Esophagus muscularis mucosa (tissue), 4 donors: ENCODE measurements at places on chromosomes 5 and 9. TPM values are rescaled to one million over a fixed set of nuclear protein-coding genes. Genes with fewer than 3 reads are reported as not detected.

The MLANA gene
- not detected for total RNA-seq

GRCh38 chr9:18488886-18489285 lies 14.9 kb downstream of the ADAMTSL1 start:
- no peak overlapping the region for H3K27ac ChIP-seq
- peaks cover 54% of the 10 kb centered on the region for H3K4me1 ChIP-seq
- DNase-seq = no peak
- no peak overlapping the region for H3K4me3 ChIP-seq
- no peaks in the 10 kb centered on the region for H3K27me3 ChIP-seq

DNA sequence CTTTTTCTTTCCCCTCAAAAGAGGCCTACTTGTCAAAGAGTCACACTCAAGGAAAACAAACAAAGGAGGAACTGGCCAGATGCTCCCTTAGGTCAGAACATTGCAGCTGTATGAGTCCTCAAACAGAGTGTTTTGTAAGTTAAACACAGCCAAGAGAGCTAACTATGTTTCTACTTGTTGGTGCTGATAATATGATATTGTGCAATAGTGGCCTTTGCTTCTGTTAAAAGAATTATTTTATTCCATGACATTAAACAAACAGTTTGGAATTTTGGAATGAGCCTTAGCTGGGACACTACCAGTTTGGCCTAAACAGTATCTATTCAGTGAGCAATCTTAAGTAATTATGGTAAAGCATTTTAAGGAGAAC lies 56.0 kb upstream of the TPD52L3 start:
- H3K27ac ChIP-seq = peak overlapping the region; percentile 75
- H3K4me1 ChIP-seq = peaks cover 30% of the 10 kb centered on the region
- H3K36me3 ChIP-seq = no peaks in the 10 kb centered on the region
- no peak overlapping the region for H3K4me3 ChIP-seq

- DNase-seq = no peak
- H3K4me1 ChIP-seq = no peaks in the 10 kb centered on the region
- H3K27me3 ChIP-seq = no peaks in the 10 kb centered on the region
- no peak overlapping the region for H3K4me3 ChIP-seq
- no peaks in the 10 kb centered on the region for H3K36me3 ChIP-seq
- no peak overlapping the region for H3K27ac ChIP-seq
Observed at GRCh38 chr9:86978922-86979474, 31.7 kb upstream of the GAS1 start.

DNA sequence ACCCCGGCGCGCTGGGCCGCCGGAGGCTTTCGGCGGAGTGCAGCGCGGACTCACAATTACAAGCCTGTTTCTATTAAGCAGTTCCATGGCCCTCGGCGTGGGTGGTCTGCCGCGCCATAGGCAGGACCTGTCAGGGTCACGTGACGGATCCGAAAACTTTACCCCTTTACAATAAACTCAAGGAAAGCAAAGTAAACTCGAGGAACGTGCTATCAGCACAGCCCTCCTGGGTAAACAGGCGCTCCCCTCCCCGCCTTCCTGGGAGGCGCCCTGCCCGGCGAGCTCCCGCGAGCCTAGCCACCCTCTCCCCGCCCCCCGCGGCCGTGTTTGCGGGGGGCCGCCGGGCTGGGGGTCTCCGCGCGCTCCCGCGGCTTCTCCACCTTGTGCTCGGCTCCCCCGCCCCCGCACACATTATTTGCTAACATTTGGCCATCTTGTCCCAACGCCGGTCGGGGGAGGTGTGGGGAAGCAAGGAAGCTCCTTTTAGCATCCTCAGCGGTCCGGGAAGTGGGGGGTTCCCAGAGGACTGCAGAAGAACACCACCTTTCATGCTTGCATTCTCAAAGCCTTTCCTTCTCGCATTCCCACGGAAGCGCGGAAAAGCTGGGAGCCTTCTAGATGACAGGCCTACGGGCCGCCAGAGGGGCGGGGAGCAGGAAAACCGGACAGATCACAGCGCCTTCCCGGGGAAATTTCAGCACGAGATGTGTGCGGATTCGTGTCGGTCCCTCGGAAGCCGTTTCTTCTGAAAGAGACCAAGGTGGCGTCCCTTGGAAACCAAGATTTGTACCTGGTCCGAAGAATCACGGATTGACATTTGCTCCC lies at the start of gene PTCH1:
Gene PTCH1 (minus strand): TSS at position 238 of the 825 bp plus-strand sequence.
- no peak for DNase-seq
- H3K27me3 ChIP-seq = peaks cover 6% of the 10 kb centered on the region
- no peaks in the 10 kb centered on the region for H3K36me3 ChIP-seq
- peak within 1 kb of the TSS; percentile 61 for H3K4me3 ChIP-seq
- H3K4me1 ChIP-seq = peaks cover 33% of the 10 kb centered on the region
- H3K27ac ChIP-seq = peak within 1 kb of the TSS; percentile 41

GRCh38 chr9:78863531-78863930 lies 566.6 kb downstream of the PSAT1 start:
- no peak for DNase-seq
- H3K27ac ChIP-seq = no peak overlapping the region
- no peaks in the 10 kb centered on the region for H3K27me3 ChIP-seq
- H3K4me1 ChIP-seq = no peaks in the 10 kb centered on the region

The RMRP gene
- total RNA-seq = 3,077 TPM

- no peaks in the 10 kb centered on the region for H3K36me3 ChIP-seq
- no peaks in the 10 kb centered on the region for H3K27me3 ChIP-seq
- no peak overlapping the region for H3K4me3 ChIP-seq
- DNase-seq = no peak
Observed at GRCh38 chr5:135729321-135729786, 105.1 kb upstream of the SLC25A48 start.

The FOXD4 gene
- 0.42 TPM for total RNA-seq

DNA sequence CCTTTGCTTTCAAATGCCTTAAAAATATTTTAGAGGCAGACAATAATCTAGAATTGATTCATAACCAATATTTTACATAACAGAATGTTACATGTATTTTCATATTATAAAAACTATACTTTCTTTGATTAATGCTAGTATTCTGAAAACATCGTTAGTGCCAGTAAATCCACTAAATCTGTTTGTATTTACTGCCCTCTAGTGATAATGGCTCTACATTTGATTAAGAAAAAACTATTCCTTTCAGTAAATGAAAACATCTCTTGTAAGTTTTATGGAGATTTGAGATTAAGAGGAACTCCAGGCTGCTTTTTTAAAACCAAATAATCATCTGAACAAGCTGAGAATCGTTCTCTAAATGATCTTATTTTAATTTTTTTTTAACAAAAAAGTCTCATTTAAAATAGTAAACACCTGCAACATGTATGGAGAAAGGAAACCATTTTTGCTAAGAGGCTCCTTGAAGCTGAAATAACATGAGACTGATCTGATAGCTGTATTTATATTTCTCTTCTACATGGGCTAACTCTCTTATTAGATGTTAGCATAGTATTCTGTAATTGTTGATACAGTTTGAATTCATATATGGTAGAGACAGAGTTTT lies 424.7 kb downstream of the RAB3C start:
- H3K27ac ChIP-seq = no peak overlapping the region
- H3K36me3 ChIP-seq = no peaks in the 10 kb centered on the region
- H3K4me3 ChIP-seq = no peak overlapping the region
- H3K4me1 ChIP-seq = peaks cover 8% of the 10 kb centered on the region
- no peak for DNase-seq

GRCh38 chr5:39273314-39273954 lies 54.1 kb upstream of the FYB1 start:
- peak overlapping the region; percentile 23 for H3K27ac ChIP-seq
- DNase-seq = no peak
- H3K27me3 ChIP-seq = no peaks in the 10 kb centered on the region
- no peak overlapping the region for H3K4me3 ChIP-seq
- no peaks in the 10 kb centered on the region for H3K36me3 ChIP-seq
- no peaks in the 10 kb centered on the region for H3K4me1 ChIP-seq

GRCh38 chr5:39013938-39014337 lies 60.3 kb downstream of the RICTOR start:
- H3K4me1 ChIP-seq = peaks cover 31% of the 10 kb centered on the region
- DNase-seq = no peak
- H3K27ac ChIP-seq = peak overlapping the region; percentile 64
- H3K27me3 ChIP-seq = no peaks in the 10 kb centered on the region
- H3K36me3 ChIP-seq = peaks cover 20% of the 10 kb centered on the region

The SHC3 gene
- 2.2 TPM for total RNA-seq

GRCh38 chr5:10167806-10168205 lies 81.9 kb downstream of the ATPSCKMT start:
- no peak overlapping the region for H3K27ac ChIP-seq
- no peak overlapping the region for H3K4me3 ChIP-seq
- no peaks in the 10 kb centered on the region for H3K4me1 ChIP-seq
- no peaks in the 10 kb centered on the region for H3K27me3 ChIP-seq

DNA sequence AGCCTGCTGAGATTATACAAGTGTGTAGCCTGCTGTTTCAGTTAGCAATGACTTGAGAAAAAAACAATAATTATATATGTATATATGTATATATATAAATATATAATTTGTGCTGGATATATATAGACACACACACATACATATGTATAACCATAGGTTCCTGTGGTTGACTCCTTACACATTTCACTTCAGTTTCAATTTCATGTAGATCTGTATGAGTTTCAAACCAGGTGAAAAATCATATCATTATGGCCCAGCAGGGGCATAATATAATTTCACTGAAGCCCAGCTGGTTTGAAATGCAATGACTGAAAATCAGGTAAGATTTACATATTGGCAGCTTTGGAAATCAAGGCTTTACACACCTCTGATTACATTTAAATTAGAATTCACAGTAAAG lies 690.4 kb upstream of the CDH18 start:
- no peak overlapping the region for H3K4me3 ChIP-seq
- no peak for DNase-seq
- H3K27me3 ChIP-seq = no peaks in the 10 kb centered on the region
- H3K27ac ChIP-seq = no peak overlapping the region
- H3K4me1 ChIP-seq = no peaks in the 10 kb centered on the region

The PCDHA9 gene
- total RNA-seq = 0.23 TPM

DNA sequence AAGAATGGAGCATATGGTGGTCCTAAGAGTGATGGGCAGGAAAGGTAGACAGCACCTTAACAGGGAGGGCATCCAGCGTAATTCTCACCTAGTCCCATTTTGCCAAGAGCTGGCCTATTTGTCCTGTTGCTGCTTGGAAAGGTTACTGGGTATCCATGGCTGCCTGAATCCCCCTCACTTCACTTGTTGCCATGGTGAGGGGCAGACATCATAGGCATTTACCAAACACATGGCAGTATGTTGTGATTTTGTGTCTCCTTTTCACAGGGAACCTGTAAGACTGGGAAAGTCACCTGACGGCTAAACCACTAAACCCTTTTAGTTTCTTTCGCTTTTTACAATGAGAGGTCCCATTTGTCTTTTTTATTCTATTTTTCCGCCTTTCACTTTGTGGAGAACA lies 227.1 kb downstream of the CD180 start:
- no peaks in the 10 kb centered on the region for H3K4me1 ChIP-seq
- no peaks in the 10 kb centered on the region for H3K36me3 ChIP-seq
- no peak overlapping the region for H3K27ac ChIP-seq
- H3K4me3 ChIP-seq = no peak overlapping the region

DNA sequence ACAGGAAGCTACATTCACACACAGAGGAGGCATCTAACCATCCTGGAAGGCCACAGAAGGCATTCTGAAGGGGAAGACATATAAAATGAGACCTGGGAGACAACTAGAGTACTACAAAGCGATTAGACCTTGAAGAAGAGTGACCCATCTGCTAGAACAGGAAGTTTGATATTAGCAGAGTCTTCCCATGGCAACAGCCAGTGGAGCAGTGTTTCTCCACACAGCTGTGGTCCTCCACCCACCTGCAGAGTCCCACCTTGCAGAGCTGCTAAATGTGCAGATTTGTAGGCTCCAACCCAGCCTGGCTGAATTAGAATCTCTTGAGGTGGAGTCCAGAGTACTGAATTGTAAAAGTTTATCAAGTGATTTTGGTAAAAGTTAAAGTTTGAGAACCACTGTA lies 267.0 kb downstream of the CETN3 start:
- no peak overlapping the region for H3K4me3 ChIP-seq
- DNase-seq = no peak
- peaks cover 6% of the 10 kb centered on the region for H3K4me1 ChIP-seq
- H3K27me3 ChIP-seq = no peaks in the 10 kb centered on the region
- no peak overlapping the region for H3K27ac ChIP-seq
- H3K36me3 ChIP-seq = no peaks in the 10 kb centered on the region

GRCh38 chr9:36808251-36808650 lies 225.8 kb downstream of the PAX5 start:
- no peaks in the 10 kb centered on the region for H3K36me3 ChIP-seq
- H3K27ac ChIP-seq = no peak overlapping the region
- no peak overlapping the region for H3K4me3 ChIP-seq
- H3K4me1 ChIP-seq = no peaks in the 10 kb centered on the region

- no peaks in the 10 kb centered on the region for H3K27me3 ChIP-seq
- no peak overlapping the region for H3K4me3 ChIP-seq
- H3K27ac ChIP-seq = peak overlapping the region; percentile 97
- no peaks in the 10 kb centered on the region for H3K36me3 ChIP-seq
- no peak for DNase-seq
- peaks cover 35% of the 10 kb centered on the region for H3K4me1 ChIP-seq
Observed at GRCh38 chr5:140106101-140106500, 7.8 kb upstream of the PURA start.

The PCDHB5 gene
- 3.8 TPM for total RNA-seq
